ENCODE measurements at places on chromosomes 4 and X.

GRCh38 chr4:145189981-145190380, 9.6 kb upstream of the OTUD4 start:
- no peak for DNase-seq

DNA sequence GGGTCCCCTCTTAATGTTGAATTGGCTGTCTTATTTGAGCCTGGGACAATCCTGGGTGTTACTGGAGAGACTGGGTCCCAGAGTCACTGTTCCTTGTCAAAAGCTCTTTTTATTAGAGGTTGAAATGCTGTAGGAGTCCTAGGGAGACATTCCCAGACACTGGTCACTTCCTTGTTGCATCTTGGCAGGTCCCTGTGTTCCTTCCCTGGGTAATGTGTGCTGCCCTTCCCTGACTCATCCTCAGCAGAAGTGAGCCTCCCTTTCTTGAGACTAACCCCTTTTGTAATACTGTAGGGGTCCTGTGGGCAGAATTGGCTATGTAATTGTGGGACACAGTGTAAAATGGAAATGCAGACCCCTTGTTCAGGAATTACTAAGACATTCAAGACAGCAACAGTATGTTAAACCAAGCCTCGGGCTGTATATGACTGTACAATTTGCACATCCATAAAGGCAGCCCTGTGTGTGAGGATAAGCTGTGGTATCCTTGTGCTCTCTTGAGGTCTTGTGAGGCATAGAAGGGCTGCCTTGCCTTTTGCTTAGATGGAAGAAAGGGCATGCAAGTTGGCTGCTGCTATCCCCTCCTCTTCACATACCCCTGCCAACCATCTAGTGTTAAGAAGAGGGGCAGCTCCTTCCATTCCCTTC, 53.5 kb downstream of the DCLK2 start:
- no peak for DNase-seq

GRCh38 chrX:10109695-10110094, 47.1 kb upstream of the CLCN4 start:
- DNase-seq, result no peak

DNA sequence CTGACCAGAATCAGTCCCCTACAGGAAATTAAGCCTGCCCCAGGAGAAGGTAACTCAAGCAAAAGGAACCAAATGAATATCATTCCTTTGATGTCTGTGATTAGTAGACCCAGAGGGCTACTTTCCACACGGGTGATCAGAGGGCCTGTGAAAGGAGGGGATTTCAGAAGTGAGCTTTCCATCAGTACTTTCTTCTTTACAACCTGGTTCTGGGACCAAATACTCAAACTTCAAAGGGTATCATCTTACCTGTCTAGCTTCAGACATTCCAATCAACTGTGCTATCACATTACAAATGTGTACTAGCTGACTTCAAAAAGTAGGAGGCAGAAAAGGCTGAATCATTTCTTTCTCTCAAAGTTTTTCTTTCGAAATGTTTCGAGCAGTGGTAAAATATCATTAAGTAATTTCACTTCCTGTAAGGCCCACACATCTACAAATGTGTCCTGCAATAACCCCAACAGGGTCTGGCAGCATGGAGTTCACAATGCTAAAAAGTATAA, 23.9 kb downstream of the ACSL4 start:
- no peak for DNase-seq

DNA sequence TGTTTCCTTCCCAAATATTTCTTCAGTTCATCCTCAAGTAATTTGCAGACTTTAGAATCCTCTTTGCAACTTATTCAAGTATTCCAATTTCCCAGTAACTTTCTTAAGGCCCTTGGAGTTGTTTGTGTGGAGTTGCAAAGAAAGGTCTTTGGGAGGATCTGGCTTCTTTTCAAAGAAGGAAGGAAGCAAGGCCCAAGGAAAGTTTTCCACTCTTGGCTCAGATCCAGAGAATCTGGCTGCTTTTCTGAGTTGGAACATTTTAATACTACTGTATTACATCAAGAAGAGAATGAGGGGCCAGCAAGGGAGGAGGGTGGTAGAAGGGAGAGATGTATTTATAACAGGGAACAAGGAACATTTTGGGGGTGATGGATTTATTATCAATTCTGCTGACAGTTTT, 10.5 kb downstream of the CDX4 start:
- DNase-seq, result no peak

DNA sequence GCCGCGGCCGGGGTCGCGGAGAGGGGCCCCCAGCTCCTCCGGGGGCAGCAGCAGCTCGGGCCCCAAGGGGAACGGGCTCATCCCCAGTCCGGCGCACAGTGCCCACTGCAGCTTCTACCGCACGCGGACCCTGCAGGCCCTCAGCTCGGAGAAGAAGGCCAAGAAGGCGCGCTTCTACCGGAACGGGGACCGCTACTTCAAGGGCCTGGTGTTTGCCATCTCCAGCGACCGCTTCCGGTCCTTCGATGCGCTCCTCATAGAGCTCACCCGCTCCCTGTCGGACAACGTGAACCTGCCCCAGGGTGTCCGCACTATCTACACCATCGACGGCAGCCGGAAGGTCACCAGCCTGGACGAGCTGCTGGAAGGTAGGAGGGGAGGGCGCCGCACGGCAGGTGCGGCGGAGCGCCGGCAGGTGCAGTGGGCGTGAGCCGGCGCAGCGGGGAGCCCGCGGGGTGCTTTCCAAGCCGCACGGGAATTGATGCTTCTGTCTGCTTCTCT, 886 bp downstream of the DCLK2 start:
- no peak for DNase-seq

- no peak for DNase-seq
Measured at GRCh38 chr4:113057891-113058290, 8.4 kb downstream of the ANK2 start.

- DNase-seq, result no peak
Measured at GRCh38 chrX:44667771-44668170, 125.1 kb upstream of the FUNDC1 start.

GRCh38 chr4:13893211-13893610, 265.7 kb upstream of the BOD1L1 start:
- DNase-seq, result no peak

DNA sequence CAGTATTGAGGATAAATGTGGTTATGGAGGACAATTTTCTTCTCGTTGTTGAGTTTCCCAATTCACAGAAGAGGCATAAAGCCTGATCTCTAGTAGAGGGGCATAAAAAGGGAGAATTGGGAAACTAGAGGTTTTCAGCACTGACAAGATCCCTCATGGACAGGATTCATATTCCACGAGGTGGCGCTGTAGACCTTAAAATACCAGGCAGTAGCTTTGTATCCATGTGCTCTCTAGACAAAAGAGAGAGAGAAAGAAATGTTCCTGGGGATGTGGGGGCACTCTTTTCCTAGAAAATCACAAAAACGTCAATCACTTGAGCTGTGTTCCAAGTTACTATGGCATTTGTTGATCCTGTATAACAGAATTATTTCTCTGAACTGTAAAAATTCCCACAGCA, 128.3 kb downstream of the MAGEE1 start:
- DNase-seq, result peak; percentile 0

DNA sequence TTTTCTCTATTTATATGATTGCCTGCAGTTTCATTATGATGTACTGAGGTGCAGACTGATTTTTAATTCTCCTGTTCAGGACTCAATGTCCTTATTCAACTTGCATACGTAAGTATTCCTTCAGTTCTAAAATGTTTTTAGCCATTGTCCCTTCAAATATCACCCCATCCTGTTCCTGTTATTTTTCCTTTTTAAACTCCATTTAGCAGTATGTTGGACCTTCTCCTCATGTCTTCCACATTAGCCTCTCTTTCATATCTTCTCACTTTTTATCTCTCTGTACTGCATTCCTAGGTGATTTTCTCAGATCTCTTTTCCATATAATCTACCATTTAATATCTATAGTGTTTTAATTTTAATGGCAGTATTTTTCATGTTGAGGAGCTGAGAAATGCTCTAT, 317.7 kb downstream of the NR3C2 start:
- DNase-seq, result no peak

DNA sequence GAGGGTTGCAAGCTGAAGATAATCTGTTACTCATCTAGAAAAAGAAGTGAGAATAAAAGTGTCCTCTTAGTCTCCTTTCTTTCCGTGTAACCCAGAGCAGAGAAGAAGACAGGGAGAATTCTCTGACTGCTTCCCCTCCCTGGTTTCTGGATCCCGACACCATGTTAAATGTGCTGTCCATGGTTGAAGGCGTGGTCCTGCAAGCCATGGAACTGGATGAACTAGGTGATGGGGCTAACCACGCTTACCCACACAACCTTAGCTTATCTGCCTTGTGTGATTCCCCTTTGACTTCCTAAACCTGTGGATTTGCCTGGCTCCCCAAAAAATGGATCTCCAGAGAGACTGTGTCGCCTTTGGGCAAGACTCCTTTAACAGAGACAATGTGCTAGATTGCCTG, 907.6 kb downstream of the FSTL5 start:
- DNase-seq, result no peak

DNA sequence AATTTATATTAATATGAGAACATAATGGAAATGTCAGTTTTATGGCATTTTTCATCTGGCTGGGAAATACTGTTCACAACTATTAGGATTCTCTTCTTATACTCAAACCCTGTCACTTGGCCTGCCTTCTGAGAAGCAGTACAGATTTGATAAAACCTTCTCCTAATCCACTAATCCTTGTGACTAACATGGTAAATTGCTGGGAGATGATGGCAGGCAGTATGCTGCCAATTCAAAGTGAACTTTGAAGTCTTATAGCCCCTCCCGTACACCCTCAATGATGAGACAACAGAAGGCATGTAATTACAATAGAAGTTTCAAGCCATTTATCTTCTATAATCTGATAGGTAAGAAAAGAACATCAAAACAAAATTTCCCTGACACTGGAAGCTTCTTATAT, 36.9 kb downstream of the PAQR3 start:
- no peak for DNase-seq

DNA sequence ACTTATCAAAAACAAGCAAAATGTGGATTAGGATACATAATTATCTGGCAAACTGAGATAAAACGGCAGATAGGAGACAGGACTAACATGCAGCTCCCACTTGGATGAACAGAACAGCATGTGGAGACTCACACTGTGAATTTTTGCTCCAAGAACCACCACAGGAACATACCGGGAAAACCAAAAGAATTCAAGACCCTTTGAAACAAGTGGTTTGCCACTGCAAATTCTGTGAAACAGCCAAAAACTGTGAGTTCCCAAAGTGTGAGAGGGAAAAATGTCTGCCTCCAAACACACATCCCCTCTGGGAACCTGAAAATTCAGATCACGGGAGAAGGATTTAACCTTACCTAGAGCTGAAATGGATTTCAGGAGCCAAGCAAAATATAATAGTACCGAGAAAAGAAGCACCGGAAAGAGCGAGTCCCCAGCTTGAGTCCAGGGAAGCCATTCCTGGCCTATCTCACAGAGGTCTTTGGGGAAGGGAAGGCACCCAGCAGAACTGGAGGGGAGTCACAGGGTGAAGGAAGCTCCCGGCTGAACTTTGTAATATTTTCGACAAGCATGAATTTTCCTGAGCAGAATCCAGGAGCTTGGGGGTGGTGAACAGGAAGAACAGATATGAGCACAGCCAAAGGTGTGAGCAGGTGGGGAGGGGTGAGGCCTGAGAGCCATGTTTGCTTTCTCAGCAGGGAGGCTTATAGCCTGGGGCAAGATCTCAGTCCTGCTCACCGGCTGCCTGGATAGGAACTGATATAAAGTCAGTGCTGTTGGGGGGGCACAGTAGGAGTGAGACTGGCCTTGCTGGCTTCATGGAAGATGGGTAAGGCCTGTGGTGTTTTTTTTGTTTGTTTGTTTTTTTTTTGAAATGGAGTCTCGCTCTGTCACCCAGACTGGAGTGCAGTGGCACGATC, 23.9 kb downstream of the MANBA start:
- no peak for DNase-seq

DNA sequence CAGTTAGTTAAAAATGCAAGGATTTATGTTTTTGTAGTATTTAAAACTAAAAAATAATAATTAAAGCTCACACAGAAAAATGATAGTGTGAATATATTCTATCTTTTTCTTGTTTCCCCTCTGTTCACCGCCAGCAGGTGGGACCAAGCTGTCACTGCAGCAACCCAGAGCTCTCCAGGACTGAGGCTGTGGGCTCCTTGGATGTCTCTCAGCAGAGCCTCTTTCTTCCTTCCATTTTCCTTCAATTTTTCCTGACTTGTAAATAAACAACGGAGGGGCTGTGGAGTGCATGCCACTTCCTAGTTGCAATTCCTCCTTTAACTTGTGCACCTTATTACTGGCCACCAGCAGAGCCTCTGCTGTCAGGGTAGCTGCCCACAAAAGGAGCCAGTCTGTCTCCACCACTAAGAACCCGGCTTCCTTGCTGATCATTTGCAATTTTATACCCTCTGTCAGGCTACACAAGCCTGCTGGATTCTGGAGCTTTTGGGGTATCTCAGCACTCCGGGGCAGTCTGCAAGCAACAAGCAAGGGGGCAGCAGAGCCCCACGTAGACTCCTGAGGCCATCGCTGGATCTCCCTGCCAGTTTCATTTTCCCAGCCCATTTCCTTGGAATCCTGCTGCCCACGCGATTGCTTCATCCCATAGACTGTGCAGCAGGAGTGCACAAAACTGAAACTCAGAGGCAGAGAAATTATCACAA, 1467.4 kb downstream of the C4orf33 start:
- DNase-seq, result no peak

GRCh38 chr4:36177946-36178345, 66.4 kb downstream of the ARAP2 start:
- DNase-seq, result no peak

- no peak for DNase-seq
Measured at GRCh38 chrX:132034648-132035047, 11.5 kb downstream of the STK26 start.
